Stimulated activated naive CD4-positive, alpha-beta T cell (primary cell): ENCODE measurements at places on chromosomes 4 and X.

DNA sequence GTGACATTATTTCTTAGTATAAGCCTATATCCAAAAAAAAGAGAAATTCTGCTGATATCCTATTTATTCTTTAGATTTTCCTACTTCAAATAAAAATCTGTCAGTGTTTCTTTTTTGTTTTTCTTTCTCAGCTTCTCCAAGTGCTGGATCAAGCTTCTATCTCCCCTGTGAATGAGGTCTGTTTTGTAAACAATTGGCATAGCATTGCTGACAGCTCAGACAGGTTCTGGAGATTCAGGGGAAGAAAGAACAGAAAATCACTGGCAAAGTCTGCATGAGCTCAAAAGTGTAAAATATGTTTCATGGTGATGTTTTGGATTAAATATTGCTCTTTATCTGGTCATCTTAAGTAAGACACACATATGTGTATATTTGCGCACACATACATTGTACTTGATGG lies 492.0 kb upstream of the IGFBP7 start:
- no peak for DNase-seq

DNA sequence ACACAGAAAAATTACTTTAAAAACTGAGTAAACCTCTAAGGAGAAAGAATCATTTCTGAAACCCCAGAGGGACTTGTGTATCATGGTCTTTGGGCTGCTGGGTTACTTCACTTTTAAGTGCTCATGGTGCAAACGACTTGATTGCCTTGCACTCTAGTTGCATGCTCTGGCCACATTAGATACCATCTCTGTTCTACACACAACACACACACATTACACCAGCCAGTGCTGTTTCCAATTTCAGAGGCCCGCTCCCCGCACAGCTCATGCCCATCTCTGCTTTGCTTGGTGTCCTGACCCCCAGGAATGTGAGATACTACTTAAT lies 2.1 kb downstream of the PPP3CA start:
- DNase-seq: no peak

DNA sequence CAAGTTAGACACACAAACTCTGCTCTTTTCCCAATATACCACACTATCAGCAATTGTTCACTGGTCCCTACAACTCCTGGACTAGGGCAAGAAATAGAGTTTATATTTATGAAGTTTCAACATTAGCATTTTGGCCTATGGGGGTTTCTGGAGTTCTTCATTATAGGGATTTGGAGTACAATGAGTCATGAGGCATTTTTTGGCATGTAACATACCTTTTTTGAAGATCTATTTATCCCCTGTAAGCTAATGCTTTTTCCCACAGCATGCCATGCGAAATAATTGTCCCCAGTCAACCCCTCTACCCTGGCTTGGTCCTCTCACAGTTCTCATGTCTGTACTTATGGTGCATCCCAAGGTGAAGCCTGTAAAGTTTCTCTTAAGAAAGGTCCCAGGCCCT lies 36.7 kb upstream of the EDA2R start:
- DNase-seq: no peak

DNA sequence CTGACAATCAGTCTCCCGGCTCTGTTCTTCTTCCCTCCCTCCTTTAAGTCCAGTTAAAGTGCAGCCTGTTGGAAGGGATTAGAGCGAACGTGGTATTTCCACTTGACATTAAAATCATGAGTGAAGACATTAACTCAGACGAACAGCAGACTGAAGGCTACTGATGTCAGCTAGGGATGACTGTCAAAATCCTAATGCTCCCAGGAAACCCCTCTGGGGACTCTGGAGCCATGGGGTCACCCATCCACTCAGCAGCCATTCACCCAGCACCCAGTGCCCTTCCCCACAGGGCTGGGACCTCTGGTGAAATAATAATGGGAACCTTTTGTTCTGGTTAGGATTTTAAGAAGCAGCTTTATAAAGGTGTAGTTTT lies 113.9 kb downstream of the DRD5 start:
- no peak for DNase-seq

DNA sequence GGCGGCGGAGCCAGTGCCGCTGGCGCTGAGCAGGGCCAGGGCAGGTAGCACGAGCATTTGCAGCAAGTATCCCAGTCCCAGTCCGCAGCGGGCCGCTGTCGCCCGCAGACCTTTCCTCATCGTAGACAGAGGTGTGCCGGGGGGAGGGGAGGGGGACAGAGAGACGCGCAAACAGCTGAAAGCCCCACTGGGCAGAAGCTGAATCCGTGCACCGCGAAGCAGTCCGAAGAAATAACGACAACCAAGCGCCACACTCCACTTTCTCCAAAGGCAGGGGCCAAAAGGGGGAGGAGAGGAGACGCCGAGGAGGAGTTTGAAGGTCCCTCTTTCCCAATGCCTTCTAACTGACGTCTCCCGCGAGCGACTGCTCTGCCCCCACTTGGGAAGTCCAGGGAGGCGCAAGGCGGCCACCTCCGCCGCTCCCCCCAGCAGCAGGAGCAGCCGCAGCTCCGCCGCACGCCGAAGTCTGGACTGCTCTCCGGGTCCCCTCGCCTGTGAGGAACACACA lies at the start of gene UNC5C:
Gene UNC5C, minus strand, starts transcription at position 236 of the 508 bp plus-strand sequence.
- no peak for DNase-seq

- DNase-seq: no peak
Observed at GRCh38 chr4:126959056-126959745, 673.6 kb upstream of the INTU start.

- no peak for DNase-seq
Observed at GRCh38 chr4:107991945-107992630, 2.4 kb downstream of the HADH start.

GRCh38 chr4:101678180-101678579 lies 112.3 kb upstream of the BANK1 start:
- DNase-seq: no peak

DNA sequence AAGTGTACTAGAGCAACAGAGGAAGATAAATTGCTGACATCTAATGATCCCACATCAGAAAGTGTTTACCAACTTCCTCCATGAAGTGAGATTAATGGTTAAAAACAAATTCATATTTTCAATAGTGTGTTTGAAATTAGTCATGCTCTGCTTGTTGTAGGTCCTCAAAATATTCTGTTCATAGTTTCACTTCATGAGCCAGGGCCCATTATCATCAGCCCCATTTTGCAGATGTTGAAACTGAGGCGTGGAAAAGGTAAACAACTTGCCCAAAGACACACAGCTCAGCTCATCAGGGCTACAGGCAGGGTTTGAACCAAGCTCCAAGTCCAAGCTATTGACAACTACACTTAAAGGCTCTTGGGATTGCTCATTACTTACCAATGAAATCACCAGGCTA lies 103.5 kb upstream of the PPARGC1A start:
- DNase-seq: no peak

- peak; percentile 20 for DNase-seq
Observed at GRCh38 chrX:15686818-15687685, 22.4 kb upstream of the CLTRN start.

GRCh38 chr4:89193843-89194242 lies 82.5 kb downstream of the TIGD2 start:
- DNase-seq: no peak

DNA sequence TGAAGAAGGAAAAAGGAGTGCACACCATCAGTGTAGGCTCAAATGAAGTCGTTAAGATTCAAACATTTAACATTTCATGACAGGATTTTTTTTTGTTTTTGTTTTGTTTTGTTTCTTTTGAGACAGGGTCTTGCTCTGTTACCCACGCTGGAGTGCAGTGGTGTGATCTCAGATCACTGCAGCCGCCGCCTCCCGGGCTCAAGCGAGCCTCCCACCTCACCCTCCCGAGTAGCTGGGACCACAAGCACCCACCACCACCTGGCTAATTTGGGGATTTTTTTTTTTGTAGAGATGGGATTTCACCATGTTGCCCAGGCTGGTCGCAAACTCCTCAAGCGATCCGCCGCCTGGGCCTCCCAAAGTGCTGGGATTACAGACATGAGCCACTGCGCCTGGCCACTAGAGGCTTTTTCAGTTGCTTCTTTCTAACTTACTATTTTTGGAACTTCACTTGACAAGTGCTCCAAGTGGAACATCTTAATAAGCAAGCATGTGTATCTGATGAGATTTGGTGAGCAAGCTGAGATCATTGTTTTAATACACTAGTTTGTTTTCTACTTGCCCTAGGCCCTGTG lies 78.9 kb upstream of the CNKSR2 start:
- DNase-seq: no peak

- DNase-seq: no peak
Observed at GRCh38 chr4:185424905-185425646, 688 bp downstream of the UFSP2 start.

DNA sequence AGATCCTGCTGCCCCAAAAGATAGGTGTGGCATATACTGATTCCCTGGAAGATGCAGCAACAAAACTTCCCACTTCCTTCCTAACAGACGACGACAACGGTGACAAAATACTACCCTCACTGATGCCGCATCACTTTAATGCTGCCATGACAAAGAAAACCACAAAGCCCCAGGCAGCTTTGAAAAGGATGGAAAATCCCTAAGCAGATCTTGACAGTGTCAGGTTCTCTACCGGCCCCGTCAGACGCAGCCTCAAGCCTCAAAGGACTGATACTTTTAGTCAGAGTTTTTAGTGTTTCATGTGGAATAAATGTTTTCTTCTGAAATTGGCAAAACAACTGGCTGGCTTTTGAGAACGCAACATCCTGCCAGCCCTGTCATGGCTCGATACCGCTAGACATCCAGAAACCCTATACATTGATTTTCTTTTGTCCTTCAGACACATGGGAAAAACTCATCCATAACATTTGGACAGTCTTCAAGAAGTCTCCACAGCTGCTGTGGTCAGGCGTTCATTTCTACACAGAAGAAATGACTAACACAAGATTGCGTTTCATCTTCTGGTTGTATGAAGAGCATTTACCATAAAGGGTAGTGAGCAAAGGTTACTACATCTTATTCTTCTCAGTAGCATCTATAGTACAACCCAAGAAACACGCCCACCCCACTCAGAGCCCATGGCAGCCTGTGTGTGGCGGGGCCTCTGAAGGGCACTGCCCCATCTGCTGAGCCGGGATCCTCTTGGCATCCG lies 60.1 kb downstream of the GATB start:
- DNase-seq: no peak

- no peak for DNase-seq
Observed at GRCh38 chr4:33071535-33071934, 2351.4 kb downstream of the PCDH7 start.

GRCh38 chrX:140713174-140713539 lies 3.6 kb downstream of the LINC00632 start:
- no peak for DNase-seq

DNA sequence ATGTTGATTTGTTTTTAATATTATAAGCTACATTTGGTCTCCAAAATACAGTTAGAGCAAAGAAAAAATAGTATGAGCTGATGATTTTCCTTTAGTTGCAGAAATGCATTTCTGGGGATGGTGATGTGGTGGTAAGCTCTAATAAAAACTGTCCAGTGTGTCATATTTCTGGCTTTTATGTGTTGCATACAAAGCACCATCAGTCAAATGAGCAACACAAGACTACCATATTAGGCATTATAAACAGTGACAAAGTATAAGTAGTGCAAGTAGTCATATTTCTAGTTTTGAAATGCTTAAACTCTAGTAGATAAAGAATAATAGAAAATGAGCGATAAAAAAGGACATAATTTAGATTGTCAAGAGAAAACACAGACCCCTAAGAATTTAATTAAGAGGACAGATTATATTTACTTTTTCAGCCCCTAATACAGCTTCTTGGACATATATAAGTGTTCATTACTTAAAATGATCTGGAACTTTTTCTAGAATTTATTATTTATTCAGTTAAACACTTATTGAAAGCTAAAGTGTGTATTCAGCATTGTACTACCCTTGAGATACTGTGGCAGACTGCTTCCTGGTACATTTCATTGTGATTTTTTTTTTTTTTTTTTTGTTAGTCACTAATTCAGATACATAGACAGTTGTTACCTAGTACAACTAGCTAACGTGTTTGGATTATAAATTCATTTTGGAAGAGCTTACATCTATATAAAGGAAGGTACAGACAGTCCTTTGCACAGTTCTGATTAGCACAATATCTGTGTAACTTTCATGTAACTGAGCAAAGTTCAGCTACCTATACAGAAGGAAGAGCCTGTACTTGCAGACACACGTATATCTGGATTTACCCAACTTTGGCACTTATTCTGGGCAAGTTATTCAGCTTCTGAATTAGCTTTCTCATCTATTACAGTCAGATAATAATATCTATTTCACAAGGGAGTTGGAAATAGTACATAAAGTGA lies 22.3 kb downstream of the RAP1GDS1 start:
- DNase-seq: no peak

GRCh38 chrX:114583646-114584374 lies at the start of gene HTR2C:
HTR2C (plus strand) TSS chrX:114584086; CDS start chrX:114726937, 142,851 bp downstream.
- no peak for DNase-seq

DNA sequence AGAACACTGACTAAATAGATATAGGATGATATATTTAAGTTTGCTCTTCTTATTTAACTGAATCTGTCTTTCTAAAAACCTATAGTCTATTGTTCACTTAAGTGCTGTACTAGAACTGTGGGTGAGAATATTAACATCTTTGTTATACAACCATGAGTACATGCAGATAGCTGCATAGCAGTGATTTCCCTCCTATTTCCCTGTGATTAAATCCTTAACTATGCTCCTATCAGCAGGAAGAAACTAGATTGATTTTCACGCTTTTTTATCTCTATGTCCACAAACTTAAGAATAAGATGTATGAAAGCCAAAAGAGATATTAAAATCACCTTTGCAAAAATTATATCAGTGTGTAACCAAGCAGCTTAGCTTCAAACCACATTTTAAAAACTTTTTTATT lies 11.3 kb upstream of the UGT2A3 start:
- DNase-seq: no peak

GRCh38 chrX:65985922-65986588 lies 53.8 kb downstream of the VSIG4 start:
- DNase-seq: peak; percentile 6

GRCh38 chr4:140426610-140427105 lies 790 bp downstream of the CLGN start:
- no peak for DNase-seq

DNA sequence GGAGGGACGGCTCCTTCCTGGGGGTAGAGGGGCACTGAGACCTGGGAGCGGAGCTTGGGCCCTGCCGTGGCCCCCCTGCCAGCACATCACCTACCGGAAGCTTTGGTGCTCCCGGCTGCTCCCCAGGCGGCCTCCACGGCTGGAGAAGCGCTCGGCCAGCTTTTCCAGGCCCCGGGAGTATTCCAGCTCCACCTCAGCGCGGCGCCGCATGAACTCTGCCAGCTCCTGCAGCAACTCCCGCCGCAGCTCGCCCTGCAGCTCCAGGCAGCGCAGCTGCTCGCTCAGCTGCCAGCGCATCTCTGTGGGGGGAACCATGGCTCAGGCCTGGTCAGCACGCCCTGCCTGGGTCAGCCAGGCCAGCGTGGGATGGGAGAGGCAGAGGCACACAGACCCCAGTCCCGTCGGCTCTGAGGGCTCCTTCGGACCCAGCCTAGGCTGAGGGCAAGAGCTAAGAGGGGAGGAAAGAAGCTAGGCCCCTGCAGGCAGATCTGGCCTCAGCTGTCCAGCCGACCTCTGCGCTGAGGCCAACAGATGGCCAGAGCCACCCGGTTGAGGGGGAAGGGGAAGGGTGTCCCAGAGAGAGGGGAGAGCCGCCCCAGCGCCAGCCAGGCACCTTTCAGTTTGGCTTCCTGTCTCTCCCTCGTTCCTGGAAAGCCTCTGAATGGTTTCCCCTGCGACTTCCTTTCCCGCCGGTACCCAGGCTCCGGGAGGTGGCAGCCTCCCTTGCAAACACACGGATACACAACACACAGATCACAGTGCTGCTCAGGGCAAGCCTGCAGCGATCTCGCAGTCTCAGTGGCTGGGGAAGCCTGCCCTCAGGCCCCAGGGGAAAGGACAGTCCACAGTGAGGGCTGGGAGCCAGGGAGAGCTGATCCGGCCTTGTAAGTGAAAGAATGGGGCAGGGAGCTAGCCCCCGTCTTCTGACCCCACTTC lies 4.3 kb downstream of the ARHGAP4 start:
- DNase-seq: no peak
